ENCODE measurements at places on chromosomes 13 and 19.

DNA sequence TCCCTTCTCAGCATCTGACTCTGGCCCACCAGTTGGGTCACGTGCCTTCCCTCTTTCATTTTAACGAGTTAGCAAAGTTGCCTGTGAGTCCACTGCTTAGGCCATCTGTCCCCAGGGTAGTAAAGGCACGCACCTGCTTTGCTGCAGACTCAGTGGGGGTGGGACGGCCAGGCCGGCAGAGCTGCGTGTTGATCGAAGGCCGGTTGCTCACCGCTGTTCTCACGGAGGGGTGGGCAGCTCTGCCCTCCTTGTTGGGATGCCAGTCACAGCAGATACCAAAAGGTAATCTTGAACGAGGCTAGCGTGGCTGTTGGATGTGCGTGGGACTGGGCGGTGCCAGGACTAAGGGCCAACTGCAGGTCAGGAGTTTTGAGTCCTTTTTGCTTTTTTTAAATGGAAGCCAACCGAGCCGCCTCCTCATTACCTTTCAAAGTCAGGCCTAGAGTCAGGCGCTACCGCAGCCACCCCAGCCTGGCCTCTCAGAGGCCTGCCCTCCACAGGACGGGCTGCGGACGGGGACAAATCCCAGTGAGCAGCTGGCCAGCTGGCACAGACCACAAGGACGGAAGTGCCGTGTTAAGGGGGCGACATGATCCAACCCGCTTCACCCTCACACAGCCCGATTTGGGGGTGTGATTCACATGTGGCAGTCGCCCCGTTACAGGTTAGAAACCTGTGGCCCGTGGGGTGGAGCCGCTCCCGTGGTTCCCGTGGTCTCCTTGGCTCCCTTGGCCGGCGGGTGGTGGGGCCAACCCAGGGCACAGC lies 20.6 kb downstream of the ADPRHL1 start:
- no peak for DNase-seq

GRCh38 chr19:18340990-18341868 lies 831 bp downstream of the PGPEP1 start:
- DNase-seq = peak; percentile 80

DNA sequence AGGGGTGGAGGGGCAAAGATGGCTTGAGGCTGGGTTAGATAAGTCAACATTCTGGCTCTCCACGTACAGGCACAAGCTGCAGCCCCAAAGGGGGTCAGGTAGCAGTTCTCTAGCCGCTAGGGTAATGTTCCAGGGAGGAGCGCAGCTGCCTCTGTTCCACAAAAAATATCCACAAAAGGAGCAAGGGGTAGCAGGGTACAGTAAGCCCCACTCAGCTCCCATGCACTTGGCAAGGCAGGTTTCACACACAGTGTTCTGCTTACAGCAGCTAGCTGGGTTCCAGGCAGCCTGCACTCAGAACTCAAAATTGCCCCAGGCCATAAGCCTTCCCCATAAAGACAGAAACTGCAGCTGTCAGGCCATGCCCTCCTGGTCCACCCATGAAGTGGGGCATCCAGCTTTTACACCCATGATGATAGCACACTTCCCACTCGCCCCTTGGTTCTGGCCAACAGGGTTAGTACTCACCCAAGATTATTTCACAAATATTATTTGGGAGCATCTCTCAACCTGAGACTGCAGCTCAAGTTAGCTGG lies 130.0 kb downstream of the CYSLTR2 start:
- DNase-seq = no peak

GRCh38 chr19:11496391-11497163 lies 9.1 kb downstream of the ZNF653 start:
- DNase-seq = peak; percentile 96

- no peak for DNase-seq
These were observed 8.6 kb downstream of the KDM4B start for GRCh38 chr19:4977299-4978174.

GRCh38 chr19:20416661-20417060 lies 148.9 kb downstream of the ZNF737 start:
- no peak for DNase-seq

DNA sequence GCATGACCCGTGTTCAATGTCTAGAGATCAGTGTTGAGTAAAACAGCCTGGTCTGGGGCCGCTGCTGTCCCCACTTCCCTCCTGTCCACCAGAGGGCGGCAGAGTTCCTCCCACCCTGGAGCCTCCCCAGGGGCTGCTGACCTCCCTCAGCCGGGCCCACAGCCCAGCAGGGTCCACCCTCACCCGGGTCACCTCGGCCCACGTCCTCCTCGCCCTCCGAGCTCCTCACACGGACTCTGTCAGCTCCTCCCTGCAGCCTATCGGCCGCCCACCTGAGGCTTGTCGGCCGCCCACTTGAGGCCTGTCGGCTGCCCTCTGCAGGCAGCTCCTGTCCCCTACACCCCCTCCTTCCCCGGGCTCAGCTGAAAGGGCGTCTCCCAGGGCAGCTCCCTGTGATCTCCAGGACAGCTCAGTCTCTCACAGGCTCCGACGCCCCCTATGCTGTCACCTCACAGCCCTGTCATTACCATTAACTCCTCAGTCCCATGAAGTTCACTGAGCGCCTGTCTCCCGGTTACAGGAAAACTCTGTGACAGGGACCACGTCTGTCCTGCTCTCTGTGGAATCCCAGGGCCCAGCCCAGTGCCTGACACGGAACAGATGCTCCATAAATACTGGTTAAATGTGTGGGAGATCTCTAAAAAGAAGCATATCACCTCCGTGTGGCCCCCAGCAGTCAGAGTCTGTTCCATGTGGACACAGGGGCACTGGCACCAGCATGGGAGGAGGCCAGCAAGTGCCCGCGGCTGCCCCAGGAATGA lies 1.5 kb upstream of the CEACAM5 start:
- peak; percentile 76 for DNase-seq

DNA sequence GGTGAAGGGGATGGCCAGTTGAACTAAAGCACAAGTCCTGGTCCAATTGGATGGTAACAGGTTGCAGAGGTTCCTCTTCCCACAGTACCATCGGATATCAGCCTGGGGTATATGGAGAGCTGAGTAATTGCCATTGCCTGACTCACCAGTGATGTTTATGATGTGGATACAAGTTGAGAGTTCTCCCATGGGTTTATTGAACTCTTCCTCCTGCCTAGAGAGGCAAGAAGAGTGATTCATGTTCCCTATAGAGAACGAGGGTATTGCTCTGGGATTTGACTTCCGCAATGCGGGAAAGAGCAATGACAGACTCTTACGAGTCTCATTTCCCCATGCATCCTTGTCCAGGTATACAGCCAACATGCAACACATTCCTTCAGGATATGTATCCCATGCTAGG lies 111.3 kb upstream of the PCDH9 start:
- no peak for DNase-seq

DNA sequence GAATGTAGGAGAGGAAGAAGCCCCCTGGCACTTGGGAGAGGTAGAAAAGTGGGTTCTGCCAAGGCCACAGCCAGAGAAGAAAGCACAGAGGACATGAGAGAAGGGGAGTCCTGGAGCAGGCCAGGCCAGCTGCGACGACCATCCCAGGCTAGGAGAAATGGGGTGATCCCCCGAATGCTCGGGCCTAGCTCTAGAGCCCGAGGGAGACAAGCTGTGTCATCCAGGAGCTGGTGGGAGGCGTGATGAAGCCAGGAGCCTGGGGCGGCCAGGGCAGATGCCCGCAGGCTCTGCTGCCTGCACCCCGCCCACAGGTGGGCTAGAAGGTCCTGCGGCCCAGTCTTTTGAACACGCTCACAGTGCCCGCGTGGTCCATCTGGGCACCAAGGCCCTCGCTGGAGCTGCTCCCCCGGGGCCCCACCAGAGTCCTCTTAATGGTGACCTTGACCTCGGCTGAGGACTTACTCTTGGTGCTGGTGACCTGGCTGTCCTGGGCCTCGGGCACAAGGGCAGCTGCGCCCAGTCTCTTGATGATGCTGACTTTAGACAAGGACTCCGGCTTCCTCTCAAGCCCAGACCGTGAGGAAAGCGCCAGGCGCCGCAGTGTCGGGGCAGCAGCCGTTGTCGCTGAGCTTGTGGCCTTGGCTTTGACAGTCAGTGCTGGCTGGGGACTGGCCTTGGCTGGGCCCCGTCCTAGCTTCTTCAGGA lies 26.5 kb downstream of the C19orf47 start:
- DNase-seq = no peak

GRCh38 chr19:18214779-18215433 lies 11.1 kb upstream of the RAB3A start:
- DNase-seq = no peak

DNA sequence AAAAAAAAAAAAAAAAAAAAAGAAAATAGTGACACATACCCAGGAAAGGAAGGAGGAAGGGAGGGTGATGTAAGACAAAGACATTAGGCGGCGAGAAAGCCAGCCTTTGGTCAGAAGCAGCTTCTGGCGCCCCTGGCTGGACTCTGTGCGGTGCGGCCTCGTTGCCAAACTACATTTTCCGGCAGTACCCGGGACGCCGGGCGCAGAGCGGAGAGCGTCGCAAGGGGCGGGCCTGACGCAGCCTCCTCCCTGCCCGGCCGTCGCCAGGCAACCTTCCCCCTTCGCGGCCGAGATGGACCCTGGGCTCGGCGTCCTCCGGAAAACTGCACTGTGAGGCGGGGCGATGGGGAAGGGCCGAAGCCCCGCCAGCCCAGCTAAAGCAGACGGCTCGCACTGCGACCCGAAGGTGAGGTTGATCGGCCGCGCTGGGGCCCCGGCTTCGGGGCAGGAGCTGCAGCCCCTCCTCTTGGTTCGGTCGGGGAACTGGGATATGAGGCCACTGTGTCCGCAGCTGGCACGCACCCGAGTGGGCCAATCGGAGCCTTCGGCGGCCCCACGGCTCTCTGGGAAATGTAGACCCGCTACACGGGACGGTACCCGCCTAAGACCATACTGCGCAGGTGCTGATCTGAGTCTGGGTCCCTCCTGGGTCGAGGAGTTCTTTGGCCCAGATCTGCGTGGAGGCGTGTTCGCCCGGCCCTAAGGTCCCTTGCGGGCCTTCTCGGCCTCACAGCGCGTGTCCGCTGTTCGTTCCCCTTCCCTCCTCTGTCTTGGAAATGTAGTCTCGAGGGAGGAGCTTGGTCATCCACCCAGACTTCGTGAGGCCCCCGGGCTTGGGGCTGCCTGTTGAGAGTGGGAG lies 2.3 kb upstream of the MZF1 start:
- DNase-seq = peak; percentile 91

DNA sequence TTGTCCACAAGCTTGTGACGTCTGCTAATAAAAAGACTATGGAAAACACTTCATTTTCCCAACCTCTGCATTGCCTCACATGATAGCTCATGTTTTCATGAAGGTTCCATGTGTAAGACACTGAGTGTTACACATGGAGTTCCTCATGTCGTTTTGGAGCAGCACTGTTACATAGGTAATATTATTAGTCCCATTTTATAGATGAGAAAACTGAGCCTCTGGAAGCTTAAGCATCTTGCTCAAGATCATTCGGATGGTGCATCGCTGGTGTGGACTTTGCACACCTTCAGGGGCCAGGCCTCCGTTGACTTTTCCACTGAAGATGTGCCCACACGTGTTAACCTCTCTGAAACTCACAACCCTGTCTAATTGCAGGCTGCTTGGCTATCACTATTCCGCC lies 743.4 kb downstream of the UQCRFS1 start:
- DNase-seq = no peak

- no peak for DNase-seq
These were observed 47.0 kb upstream of the C13orf46 start for GRCh38 chr13:114020750-114021463.

DNA sequence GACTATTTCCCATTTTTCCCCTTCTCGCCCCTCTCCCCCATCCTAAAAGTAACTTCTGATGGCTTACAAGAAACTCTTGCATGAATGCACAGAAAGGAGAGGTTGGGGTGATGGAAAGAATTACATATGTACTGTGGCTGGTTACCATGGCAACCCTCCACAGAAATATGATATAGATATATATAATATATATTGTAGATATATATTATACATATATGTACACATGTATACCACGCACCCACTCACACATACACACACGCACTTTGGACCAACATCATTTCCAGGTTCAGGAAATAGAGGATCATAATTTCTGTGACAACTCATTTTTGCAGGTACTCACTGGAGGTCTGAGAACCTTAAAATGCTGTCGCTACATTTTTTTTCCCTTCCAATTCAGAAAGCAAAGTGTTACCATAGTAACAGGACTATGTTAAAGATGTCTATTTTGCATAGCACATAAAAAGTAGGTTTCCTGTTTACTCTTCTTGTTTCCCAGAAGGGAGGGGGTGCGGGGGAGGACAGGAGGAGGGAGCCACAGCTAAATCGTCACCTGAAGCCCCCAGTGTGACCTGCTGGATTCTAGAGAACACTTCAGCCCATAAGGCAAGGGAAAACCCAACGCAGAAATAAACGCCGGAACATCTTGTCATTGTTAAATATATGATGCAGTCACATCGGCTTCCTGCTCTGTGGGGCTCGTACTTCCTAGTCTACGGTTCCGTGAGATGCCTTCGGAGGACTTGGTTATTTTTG lies 44.7 kb downstream of the EFNB2 start:
- no peak for DNase-seq

DNA sequence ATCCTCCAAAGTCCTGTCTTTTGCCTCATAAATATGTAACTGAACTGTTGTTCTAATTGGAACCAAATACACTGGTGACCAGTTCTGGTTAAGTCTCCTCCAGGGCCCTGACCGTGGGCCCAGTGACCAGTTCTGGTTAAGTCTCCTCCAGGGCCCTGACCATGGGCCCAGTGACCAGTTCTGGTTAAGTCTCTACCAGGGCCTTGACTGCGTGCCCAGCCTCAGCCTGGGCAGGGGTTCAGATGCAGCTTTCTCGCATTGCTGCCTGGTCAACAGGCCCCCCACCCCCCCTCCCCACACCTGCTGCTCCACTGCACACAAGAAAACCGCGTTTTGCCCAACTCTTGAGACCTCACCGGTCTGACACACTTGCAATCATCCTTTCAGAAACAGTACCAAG lies 3.8 kb upstream of the GRTP1 start:
- no peak for DNase-seq

GRCh38 chr19:6524311-6524710 lies 6.5 kb upstream of the TNFSF9 start:
- peak; percentile 43 for DNase-seq

Data from hematopoietic multipotent progenitor cell treated with erythropoietin and hydrocortisone succinate and interleukin-3 and kit ligand, for 8 days (in vitro differentiated cells).